ENCODE measurements at places on chromosomes 1 and 21.
A peak's percentile ranks its signal among the peaks of the same experiment; 100 is the strongest.

DNA sequence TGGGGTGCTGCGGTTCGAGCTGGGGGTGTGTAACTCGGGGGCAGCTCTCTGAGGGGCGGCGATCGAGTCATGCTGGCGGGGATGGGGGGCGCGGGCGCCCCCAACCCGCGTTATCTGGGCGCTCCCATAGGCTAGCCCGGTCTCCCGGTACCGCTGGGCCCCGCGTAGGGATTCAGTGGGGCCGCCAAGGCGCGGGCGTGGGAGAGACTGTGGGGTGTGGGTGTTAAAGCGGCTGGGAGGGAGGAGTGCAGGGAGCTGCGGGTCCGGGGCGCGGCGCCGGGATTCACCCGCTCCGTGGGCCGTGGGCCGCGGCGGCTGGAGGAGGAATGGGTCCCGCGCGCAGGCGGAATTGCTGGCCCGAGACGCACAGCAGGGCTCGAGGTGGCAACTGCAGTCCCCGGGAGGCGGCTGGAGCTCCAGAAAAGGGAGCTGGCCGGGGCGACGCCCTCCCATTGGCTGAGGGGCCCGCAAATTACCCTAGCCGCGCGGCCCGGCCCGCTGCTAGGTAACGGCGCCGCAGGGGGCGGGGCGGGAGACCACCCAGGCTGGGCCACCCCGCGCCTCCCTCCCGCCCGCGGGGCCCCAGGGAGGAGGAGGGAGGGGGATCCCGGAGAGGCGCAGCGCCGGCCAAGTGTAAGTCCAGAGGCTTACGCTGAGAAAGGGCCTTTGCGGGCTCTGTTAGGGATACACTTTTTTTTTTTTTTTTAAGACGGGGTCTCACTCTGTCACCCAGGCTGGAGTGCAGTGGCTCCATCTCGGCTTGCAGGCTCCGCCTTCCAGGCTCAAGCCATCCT lies at the start of gene PTCH2:
Gene PTCH2 (minus strand): TSS at position 392 of the 794 bp plus-strand sequence. CDS start 321 bp downstream, at position 71.
- peak; percentile 87 for DNase-seq

DNA sequence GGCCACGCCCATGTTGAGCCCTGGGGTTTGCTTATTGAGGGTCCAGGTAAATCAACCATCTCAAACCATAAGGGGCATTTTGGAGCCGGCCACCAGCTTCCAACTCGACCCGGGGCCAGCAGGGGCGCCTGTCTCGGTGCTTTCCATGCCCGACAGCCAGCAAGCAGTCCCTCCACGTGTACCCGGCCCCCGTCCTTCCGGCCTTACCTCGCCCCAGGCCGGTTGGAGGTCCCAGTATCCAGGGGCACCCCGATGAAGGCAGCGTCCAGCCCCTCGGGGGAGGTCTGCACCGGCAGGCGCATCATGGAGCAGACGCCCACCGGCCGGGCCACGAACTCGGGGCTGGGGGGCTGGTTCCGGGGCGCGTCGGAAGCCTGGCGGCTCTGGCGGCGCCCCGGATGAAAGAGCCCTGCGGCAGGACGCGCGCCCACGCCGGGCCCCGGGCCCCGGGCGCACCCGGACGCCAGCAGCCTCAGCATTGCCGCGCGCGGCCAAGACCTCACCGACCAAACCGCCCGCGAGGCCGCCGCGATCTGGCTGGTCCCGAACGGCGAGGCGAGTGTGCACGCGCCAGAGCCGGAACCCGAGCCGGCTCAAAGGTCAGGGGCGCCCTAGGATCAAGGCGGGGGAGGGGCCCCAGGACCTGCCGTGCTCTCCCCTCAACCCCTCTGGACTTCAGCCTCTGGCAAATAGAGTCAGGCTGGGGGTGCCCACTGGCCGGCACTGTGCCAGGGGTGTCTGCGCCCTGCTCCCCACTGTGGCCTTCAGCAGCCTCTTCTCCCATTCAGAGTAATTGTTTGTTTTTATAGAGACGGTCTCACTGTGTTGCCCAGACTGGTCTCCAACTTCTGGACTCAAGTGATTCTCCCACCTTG lies at the start of gene AGMAT:
Gene AGMAT (minus strand): TSS at position 563 of the 875 bp plus-strand sequence. CDS start 84 bp downstream, at position 479.
- DNase-seq, result peak; percentile 31

- no peak for DNase-seq
These were observed at the start of gene HTR6 for GRCh38 chr1:19664453-19665185. TSS of gene HTR6 (plus strand) at chr1:19664875. CDS start at chr1:19665754, 879 bp downstream.

DNA sequence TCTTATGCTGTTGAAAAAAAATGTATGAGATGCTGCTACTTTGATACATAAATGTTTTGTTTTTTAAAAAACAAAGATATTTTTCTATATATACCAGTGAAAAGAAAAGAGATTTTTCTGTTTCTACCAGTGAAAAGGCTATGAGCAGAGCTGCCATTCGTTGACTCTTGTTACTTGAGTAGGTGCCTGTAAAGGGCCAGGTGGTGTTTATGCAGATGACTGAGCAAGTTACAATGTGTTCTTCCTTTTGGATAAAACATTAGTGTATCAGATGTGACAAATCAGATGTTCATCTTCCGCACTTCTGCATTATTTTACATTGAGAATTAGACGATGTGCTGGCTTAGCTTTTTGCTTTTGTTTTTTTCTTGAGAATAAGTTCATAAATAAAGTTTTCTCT lies 45.4 kb downstream of the BARHL2 start:
- DNase-seq, result no peak

DNA sequence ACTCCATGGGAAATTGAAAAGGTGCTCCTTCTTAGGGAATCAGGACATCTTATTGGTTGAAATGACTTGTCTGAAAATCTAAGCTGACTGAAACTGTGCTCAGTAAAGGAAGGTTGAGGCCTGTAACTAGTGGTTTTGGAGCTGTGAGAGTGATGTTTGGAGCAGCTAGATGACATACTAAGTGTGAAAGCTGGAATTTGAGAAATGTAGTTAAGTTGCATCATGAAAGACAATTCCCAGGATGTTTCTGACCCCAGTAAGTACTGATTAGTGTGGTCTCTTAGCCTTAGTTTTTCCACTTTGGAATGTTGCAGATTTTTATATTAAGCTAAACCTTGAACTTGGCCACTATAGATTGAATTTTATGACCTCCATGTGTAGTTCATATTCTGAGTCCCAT lies 154.9 kb downstream of the PAPPA2 start:
- DNase-seq, result no peak

GRCh38 chr1:76079475-76080227 lies 5.1 kb downstream of the ST6GALNAC3 start:
- DNase-seq, result no peak

DNA sequence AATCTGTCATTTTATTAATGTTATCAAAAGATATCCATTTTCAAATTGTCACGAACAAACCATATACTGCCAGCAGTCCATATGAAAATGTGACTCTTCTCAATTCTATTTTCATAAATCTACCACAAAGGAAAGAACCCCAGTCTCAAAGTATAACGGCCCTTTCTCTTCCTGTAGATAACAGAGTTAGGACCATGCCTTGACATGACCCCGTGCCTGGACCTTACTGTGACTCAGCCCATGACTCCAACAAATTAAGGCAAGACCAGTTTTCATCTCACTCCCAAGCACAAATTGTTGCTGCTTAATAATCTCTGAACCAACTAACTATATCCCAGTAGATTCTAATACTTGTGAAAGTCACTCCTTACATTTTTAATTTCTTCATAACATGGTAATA lies 124.4 kb upstream of the NFIA start:
- no peak for DNase-seq

- DNase-seq, result no peak
These were observed 42.6 kb downstream of the KCNJ6 start for GRCh38 chr21:37873655-37874054.

DNA sequence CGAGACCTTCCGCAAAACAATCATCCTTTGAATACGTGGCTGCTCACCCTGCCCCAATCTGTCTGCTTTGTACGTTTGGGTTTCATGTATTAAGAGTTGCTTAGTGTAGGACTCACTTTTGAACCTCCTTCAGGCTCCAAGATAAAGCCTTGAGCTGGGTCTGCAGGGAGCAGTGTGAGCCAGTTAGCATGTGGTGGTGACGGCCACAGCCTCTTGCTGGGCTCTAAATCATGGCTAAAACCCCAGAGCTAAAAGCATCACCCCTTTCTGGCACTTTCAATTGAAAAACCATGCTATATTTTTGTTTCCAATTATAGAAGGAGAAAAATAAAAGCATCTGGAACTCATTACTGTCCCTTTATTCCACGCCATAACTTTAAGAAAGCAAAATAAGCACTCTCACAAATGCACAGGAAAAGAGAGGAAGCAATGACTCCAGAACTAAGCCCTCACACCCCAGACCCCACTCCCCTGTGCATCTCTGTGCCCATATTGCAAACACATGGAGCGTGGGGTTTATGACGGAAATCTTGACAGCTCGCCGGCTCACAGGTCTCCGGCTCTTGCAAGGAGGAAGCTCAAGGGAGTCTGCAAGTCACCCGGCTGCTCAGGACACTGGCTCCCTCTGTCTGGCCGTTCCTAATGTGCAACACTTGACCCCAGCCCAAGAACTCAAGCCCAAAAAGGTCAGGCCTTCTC lies 135.5 kb downstream of the MIS18A start:
- no peak for DNase-seq

DNA sequence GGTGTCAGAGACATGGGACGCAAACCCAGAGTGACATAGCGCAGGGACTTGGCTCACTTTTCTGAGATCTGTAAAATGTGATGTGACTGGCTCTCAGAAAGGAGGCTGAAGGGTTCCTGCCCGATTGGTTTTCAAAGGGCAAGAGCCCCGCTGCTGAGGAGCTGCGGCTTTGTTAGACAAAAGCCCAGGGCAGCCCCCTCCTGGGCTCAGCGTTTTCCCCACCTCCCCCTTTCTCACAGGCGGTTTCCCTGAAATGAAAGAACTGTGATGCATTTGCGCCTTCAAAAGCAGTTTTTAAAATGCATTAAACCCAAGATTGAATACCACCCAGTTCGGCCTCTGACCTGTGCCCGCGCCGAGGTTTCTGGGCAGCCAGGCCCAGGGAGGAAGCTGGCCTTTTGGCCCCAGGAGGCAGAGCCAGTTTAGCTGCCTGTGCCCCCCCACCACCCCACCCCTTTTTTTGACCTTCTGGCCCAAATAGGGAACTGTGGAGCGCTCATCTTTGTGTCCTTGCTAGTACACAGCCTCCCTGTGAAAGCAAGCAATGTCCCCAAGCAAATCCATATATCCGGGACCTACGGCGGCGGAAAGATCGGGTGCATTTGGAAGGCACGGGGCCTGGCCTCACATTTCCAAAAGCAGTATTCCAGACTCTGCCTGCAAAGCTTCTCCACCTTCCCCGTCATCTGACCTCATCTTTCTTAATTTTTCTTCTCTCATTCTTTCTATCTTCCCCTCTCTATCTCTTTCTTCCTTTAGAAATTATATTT lies 28.6 kb downstream of the CD247 start:
- no peak for DNase-seq

DNA sequence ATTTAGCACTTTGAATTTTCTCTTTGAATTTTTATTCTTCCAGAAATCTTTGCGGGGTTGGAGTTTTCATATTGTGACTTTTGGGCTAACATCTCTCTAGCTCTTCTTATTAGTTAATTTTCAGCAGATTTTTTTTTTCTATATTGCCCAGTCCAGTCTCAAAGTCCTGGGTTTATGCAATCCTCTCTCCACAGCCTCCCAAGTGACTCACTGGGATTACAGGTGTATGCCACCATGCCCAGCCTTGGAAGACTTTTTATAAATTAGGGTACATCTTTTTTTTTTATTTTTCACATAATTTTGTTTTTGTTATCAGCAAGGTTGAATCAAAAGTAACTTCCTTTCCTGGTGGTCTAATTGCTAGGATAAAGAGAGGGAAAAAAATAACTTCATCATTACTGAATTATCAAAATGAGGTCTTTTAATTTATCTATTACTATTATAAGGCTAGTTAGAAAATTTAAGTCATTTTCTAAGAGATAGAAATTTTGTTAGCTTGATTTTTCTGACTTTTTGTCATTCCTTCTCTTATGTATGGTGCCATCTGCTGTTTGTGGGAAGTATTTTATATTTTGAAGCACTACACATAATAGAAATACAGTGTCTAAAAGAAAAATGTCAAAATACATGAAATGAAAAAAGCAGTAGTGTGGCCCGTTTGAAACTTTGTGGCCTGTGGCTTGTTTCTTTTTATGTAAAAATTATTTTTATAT lies 273.4 kb upstream of the CACYBP start:
- DNase-seq, result peak; percentile 43

DNA sequence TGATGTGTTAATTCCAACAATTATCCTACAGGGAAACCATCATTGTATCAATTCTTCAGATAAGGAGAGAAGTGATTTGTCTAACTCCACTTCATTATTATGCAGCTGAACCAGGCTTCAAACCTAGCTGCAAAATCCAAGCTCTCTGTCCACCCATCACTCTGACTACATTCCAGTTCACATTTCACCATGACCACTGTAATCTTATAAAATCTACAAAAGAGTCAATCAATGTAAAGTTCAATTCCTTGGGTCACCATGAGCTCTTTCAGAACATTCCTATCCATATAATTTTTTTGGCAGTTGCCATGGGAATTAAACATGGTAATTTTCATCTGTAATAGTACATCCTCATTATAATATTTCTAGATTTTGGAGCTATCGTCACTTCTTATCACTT lies 100.9 kb downstream of the PLPPR5 start:
- no peak for DNase-seq

DNA sequence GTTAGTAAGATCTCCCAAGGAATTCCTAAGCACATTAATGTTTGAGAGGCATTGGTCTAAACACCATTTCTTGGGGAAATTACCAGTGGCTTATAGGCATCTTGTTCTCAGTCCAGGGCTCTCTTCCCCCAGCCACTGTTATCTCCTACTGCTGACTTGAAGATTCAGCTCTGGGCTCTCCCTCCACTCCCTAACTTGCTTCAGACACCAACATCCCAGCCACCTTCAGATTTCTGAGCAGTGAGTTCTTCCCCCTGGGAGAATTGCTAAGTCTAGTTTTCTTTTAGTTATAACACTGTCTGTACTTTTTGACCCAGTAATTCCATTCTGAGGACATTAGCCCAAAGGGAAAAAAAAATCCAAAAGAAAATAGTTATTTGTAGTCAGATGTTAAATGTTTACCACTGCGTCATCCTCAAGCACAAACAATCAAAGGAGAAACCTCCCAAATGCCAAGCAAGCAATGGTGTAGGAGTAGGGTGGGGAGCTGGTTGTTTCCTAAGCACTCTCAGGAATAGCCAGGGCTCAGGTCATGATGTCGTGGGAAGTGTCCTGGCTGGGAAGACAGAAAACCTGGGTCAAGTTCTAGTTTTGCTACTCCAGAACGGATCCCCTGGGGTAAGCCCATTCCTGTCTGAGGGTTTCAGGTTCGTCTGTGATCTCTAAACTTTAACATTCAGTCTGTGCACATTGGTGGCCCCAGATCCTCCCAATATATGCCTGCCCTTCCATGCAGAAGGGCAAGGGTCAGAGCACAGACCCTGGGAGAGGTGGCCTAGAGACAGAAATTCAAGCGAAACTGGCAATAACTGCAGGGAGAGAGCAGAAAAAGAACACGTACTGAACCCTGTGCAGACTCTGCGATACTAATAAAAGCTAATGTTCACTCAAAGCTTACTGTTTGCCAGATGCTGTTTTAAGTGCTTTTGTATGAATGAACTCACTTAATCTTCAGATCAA lies 191.1 kb upstream of the FGGY start:
- no peak for DNase-seq

DNA sequence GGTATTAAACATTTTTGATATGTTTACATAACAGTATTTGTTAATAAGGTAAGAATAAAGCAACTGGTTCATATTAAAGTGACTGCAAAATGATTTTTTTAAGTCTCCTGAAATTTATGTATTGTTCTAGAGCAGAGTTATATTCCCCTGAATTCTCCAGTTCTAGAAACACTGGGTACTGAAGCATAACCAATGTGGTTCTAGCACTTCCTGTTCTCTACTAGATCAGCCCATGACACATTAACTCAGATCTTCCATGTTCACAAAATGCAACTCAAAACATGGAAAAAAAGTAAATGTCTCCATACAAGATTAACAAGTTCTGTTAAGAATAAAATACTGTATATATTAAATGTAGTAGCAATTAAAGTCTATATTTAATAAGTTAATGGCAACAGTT lies 3.9 kb downstream of the NEGR1 start:
- peak; percentile 20 for DNase-seq

GRCh38 chr1:241600496-241600901 lies 39.7 kb downstream of the CHML start:
- no peak for DNase-seq
